Non-pigmented ciliary epithelial cell (primary cell): ENCODE measurements at places on chromosomes 6 and 20.

GRCh38 chr20:12984863-12985262, 23.9 kb upstream of the SPTLC3 start:
- DNase-seq = no peak

GRCh38 chr6:11426571-11426970, 111.0 kb upstream of the TMEM170B start:
- no peak for DNase-seq

DNA sequence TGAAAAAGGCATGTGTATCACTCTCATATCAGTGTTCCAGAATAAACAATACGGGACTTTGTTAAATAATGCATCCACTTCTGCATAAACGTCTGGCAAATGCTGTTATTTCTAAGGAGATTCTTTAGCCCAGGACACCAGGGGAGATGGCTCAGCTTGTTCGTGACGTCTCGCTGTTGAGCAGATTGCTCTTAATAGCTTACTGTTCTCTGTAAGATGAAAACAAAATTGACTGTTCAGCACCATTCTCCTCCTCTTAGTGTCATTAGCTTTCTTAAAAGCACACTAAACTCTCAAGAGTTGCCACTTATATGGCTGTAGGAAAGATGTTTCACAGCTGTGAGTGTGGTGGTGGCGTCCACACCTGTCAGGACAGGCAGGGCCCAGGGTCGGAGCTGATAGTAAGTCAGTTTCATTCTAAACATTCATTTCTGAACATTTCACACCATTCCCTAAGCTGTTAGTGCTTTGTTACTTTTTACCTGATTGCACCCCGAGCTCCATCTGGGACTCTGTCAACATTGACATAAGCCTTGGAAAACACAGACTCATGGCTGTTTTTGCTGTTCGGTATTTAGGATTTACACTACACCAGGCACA, 132.1 kb downstream of the ZDHHC14 start:
- no peak for DNase-seq

- DNase-seq = peak; percentile 97
Measured at GRCh38 chr6:143176090-143177021, 115.7 kb downstream of the AIG1 start.

GRCh38 chr6:44960898-44961297, 367.2 kb upstream of the RUNX2 start:
- DNase-seq = no peak

DNA sequence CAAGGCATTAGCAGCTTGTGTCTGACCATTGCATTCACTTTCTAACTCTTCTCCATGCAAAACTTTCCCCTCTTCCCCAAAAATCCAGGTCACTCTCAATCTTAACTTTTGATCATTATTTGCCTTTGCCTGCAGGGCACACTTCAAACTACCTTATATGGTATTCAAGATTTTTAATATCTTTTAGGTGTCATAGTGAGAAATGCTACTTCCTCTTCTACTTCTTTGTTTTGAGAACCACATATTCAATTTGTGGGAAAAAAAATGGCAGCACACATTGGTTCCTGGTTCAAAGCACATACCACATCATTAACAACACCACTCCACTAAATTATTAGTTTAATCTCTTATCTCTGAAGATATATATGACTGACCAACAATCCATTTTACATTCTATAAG, 1267.0 kb upstream of the CITED2 start:
- no peak for DNase-seq

DNA sequence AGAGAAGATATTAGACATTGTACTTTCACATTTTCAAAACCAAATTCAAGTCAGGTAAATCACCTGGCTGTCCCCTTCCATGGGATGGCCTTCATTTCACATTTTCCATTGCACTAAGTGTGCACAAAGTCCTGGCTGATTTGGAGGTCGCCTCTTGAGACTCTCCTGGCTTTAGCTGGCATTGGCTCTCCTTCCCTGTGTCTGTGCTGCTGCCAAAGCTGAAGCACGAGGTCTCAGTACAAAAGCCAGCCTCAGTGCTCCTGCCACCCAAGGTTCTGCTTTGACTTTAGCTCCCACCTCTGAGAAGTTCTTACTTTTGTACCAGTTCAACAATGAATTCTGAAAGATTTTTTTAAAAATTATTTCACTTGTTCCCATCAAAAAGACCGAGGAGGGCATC, 289.2 kb upstream of the CNR1 start:
- no peak for DNase-seq

DNA sequence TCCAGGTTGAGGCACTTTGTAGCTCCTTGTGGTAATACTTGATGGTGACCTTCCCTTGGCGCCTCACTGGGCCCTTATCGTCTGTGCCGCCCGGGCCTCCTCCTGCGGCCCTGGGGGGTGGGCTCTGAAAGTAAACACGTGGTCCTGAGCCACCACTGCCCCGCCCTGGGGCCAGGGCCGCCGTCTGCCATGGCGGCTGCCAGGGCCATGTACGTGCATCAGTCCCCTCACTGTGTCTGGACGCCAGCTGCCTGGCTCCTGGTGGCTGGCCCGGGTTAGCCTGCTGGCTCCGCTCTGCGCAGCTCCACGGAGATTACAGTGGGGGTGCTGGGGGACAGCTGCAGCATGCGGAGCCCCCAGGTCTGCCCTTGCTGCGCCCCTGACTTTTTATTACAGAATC, 81.8 kb upstream of the CENPW start:
- no peak for DNase-seq

- DNase-seq = no peak
Measured at GRCh38 chr6:54899442-54899841, 52.9 kb downstream of the FAM83B start.
